ENCODE measurements at places on chromosomes 16 and 17.

- DNase-seq: no peak
These were observed 398.6 kb downstream of the CPPED1 start for GRCh38 chr16:12405089-12405488.

DNA sequence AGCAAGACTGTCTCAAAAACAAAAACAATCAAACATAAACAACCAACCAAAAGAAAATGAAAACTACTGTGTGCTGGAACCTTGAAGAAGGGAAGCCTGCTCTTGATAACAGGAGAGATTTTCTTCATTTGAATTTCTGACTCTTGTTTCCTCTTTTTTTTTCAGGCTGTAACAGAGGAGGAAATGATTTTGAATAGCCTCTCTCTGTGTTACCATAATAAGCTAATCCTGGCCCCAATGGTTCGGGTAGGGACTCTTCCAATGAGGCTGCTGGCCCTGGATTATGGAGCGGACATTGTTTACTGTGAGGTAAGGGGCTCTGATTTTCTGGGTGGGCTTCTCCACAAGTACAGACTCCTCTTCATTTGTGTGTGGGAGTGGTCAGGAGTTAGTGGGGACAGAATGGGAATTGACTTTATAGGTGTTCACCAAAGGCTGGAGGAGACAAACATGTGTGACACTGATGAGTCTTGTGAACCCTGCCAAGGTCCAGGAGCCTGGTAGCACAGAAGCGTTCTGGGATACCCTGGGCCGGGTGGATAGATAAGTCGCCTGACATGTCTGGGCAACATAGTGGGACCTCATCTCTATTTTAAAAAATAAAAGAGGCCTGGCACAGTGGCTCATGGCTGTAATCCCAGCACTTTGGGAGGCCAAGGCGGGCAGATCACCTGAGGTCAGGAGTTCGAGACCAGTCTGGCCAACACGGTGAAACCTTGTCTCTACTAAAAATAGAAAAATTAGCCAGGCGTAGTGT, 14.9 kb downstream of the DUS2 start:
- no peak for DNase-seq

- no peak for DNase-seq
These were observed 18.3 kb downstream of the CPNE7 start for GRCh38 chr16:89593841-89594240.

DNA sequence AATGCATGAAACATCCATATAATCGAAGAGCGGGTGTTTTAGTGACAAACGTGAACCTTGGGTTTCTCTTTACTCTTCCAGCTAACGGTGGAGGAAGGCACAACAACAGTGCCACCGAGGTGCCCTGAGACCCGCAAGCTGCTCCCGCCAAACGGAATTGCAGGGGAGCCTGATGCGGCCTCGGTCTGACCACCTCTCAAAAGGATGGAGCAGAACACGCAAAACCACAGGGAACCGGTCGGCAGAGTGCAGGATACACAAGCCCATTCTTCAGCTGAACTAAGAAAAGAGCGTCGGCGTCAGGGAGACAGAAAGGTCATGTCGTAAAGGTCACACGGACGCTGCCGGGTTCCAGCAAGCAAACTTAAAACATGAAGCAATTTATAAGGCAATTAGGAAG, 109.5 kb upstream of the ZNF750 start:
- no peak for DNase-seq

- DNase-seq: no peak
These were observed 95.7 kb upstream of the AMZ2 start for GRCh38 chr17:68152161-68152571.

DNA sequence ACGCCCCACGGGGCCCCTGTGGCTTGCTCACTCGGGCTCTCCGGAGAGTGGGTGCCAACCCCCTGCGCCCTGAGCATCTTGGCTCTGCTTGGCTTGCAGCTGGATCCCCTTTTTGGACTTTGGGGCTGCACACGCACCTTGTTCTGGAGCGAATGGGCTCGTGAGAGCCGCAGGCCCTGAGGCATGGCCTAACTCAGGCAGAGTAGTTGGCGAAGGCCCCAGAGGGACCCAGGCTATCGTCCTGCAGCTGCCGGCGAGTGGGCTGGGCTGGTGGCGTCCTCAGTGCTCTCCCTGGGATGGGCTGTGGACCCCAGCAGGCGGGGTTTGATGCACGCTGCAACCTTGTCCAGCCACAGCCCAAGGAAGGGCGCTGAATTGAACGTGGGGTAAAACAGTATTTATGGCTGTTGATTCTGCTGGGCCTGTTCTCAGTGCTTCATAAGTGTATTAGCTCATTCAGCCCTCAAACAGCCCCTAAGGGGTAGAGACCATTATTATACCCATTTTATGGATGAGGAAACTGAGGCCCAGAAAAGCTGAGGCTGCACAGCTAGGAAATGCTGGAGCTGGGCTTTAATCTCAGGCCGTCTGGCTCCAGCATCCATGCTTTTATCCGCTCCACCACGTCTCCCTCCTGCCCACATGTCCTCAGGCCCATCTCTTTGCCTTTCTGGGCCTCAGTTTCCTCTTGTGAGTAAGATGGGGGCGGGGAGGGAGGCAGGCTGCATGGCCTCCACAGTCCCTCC, 171.2 kb upstream of the CIBAR2 start:
- DNase-seq: no peak

GRCh38 chr16:71569621-71570020, 7.3 kb downstream of the TAT start:
- DNase-seq: no peak

DNA sequence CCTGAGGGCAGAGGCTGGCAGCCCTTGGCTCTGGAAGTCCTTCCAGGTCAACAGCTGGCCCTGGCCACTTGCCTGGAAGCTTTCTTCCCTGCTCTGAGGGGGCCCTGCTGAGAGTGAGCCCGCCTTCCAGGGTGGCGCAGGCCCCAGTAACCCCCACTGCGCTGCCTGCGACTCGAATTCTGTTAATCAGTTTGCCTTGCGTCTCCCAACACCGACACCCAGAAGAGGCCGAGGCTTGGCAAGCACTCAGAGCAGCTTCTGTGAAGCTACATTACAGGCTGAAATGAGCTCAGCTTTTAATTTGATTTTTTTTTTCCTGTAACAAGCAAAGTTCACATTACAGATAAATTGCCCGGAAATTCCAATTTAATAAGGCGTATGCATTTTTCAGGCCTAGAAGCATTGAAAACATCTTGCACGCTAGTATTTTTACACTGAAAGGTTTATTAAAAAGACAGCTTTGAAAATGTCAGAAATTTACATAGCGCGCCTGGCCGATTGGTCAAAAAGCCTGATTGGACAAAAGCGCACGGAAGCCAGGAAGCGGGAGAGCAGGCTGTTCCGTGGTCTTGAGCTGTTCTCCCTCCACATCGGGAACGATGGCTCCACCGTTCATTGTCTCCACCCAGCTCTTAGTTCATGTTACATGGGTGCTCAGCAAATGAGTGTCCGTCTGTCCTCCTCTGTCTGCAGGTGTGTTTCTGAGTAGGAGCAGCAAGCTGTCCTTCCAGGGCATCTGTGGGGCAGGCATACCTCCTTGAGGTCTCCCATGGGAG, 65.5 kb upstream of the HSBP1 start:
- no peak for DNase-seq

DNA sequence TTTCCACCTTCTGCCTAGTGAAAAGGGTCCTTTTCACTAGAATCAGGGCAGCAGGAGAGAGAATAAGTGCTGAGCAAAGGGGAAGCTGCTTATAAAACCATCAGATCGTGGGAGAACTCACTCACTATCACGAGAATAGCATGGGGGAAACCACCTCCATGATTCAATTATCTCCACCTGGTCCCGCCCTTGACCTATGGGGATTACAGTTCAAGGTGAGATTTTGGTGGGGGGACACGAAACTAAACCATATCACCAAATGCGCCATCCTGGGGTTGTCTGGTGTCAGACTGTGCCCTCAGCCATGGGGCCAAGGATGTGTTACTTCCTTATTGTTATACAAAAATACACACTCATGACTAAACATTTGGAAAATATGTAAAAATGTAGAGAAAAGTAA, 10.4 kb upstream of the KATNB1 start:
- no peak for DNase-seq

GRCh38 chr17:51598824-51599223, 338.5 kb downstream of the UTP18 start:
- DNase-seq: no peak

- no peak for DNase-seq
These were observed 19.3 kb upstream of the SLFN13 start for GRCh38 chr17:35467824-35468223.

GRCh38 chr17:80443916-80444643, 29.1 kb downstream of the ENDOV start:
- DNase-seq: no peak

GRCh38 chr17:3027786-3028532, 35.4 kb downstream of the OR1D5 start:
- no peak for DNase-seq

DNA sequence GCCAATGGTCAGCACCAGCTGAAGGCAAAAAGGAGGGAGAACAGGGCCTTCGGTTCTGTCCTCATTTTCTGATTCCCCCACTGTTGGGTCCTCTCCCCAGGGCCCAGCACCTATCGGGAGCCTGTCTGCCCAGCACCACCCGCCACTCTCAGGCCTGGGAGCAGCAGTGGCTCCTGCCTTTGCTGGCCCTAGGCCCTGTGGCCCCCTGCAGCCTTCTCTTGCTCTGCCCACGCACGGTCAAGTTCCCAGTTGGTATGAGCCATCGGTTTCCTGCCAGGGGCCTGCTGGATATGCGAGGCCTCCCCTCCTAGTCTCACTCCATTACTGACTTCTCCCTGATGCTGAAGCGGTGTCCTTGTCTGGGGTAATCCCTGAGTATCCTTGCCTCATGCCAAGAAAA, 37.5 kb downstream of the HSBP1 start:
- no peak for DNase-seq

- DNase-seq: no peak
These were observed 96.8 kb upstream of the CORO6 start for GRCh38 chr17:29719469-29719868.

DNA sequence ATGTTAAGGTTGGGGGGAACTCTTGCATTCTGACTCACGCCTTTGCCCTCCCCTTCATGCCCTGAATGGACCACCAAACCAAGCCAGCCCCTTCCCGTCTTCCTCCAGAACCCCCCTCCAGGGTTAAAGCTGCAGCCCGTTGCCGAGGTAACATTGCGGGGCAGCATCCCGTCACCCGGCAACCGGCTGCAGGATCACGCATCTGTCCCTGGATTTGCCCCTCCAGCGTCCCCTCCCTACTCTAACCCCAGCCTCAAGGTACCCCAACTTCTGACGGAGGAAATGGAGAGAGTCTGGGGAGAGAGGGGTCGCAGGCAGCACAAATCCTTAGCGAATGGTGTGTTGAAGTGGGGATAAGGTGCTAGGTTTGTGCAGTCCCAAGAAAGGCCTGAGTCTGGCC, 563 bp upstream of the NLGN2 start:
- no peak for DNase-seq

DNA sequence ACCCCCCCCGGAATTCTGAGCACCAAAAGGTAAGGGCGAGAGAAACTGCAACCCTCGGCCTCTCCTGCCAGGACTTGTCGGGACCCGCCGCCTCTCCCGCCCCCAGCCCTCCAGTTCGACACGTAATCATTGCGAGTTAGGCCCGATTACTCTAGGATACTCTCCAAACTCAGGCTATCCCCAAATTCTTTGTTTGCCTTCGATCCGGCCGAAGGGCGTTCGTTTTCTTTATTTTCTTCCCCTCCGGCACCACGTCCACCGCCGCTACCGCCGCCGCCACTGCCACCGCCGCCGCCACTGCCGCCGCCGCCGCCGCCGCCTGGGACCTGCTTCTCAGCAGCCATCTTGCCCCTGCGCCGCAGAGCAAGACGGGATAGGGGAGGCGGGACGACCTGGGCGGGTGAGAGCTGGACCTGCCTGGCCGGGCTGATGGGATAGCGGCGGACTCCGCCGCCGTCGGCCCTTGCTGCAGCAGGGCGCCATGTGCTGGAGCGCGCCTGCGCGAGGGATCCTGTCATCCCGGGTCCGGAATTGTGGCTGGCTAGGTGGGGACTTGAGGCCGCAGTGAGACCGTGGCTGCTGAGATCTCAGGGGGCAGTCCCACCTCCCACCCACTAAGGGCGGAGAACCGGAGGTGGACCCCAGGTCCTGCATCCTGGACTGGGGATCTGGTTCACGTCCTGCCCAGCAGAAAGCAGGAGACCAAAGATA, at the start of gene SRP68:
Gene SRP68 (minus strand): TSS at position 370 of the 711 bp plus-strand sequence. CDS start 26 bp downstream, at position 344.
- peak; percentile 64 for DNase-seq

- peak; percentile 17 for DNase-seq
These were observed 7.9 kb upstream of the NAGPA start for GRCh38 chr16:5041600-5042133.

DNA sequence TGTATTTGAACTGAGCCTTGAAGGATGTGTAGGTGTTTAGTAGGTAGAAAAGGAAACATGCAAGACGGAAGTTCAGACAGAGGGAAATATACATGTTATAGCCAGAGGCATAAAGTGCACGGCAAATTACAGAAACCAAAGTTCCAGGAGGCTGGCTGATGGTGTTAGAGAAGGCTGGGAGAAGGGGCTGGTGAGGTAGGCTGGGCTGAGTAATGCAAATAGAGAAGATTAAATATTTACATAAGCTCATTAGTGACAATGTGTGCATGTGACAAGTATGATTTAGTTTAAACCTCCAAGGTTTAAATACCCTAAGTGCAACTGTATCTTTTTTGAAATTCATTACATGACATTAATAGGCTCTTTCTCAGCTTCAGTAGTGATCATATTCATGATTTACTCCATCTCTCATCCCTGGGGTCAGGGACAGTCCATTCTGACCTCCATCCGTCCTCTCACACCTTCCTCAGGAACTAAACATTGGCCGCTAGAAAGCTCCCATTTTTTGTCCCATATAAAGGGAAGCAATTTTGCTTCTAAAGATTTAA, 399.8 kb upstream of the SALL1 start:
- DNase-seq: no peak

GRCh38 chr16:23931199-23931598, 95.4 kb downstream of the PRKCB start:
- no peak for DNase-seq

DNA sequence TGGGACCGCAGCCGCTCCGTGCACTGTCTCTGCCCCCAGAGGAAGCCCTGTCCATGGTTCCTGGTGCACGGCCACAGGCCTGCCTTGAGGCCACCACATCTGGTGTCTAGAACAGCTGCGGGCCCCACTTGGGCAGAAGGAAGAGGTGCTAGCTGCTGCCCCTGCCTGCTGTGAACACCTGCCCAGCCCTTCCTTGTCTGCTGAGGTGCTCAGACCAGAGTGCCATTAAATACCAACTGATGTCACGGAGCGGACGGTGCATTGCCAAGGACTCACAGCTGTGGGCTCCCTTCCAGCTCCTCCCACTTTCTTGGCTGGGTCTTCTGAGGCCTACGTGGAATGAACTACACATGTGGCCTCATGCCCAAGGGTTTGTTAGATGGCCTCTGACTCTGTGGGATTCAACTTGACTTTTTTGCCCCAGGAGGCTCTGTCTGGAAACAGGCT, 146.1 kb downstream of the RAB11FIP4 start:
- no peak for DNase-seq

- DNase-seq: no peak
These were observed 161.7 kb upstream of the SOX9 start for GRCh38 chr17:71959154-71959553.

DNA sequence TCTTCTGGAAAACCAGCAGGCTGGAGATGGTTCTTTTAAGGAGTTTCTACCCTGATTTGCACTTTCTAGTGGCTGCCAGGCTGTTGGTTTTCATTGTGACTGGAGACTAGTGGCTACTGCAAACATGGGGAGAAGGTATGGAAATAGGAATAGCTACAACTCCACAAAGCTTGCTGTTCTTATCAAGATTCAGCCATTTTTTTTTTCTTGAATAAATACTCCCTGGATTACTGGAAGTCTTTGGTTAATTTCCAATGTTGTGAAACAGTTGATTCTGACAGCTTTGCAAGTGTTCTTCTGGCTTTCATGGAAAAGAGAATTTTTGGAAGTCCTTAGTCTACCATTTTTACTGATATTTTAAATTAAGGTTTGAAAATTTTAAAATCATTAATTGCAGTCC, 277.7 kb downstream of the HS3ST3A1 start:
- DNase-seq: no peak

GRCh38 chr17:7835814-7836595, 2.0 kb downstream of the KDM6B start:
- DNase-seq: no peak

Measured in AG04449 (cell line).